ENCODE measurements at places on chromosomes 11 and 22. TPM values are rescaled to one million over a fixed set of nuclear protein-coding genes. Genes with fewer than 3 reads are reported as not detected.

DNA sequence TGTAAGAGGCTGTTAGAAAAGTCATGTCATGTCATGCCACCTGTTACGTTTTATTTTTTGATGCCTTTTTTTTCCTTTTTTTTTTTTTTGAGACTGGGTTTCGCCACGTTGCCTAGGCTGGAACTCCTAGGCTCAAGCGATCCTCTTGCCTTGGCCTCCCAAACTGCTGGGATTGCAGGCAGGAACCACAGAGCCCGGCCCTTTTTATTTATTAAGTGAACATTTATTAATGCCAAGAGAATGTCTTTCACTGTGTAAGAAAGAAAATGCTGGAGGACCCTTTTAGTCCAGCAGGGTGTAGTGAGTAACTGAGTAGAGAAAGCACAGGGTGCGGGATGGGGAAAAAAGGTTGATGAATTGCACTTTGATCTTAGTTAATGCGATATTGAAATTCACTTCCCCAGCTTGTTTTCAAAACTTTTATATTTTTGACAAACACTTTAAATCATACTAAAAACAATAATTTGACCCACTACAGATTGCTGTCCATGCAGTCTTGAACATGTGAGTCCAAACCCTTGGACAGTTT lies 2.3 kb upstream of the XBP1 start:
- DNase-seq, result no peak

CHCHD10 gene
- 204 TPM for total RNA-seq

CRACR2B gene
- total RNA-seq, result 0.30 TPM

YAP1 gene
- 0.35 TPM for total RNA-seq

DNA sequence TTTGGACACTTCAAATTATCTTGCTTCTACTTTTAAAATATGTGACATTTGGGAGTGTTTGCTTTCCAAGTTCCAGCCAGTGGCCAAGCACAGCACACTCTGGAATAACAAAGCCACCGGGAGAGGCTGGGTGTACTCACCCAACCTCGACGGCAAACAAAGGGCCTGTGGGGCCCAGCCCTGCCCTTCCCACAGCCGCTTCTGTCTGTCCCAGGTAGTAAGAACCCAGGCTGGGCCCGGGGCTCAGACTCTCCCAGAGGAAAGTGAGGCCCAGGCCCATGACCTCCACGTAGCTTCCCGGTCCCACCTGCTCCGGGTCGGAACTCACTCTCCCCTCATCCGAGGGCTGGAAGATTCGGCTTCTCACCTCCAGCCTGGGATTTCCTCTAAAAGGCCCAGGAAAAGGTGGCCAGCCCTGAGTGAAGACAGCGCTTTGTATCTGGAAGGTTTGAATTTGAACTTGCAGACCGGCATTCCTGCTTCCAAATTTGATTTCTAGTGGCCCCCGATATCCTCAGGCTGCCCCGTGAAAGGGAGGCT lies 93.5 kb downstream of the CELSR1 start:
- no peak for DNase-seq

CALCB gene
- total RNA-seq, result 1.4 TPM

GRCh38 chr22:46361826-46362202 lies 26.3 kb downstream of the TRMU start:
- DNase-seq, result no peak

DNA sequence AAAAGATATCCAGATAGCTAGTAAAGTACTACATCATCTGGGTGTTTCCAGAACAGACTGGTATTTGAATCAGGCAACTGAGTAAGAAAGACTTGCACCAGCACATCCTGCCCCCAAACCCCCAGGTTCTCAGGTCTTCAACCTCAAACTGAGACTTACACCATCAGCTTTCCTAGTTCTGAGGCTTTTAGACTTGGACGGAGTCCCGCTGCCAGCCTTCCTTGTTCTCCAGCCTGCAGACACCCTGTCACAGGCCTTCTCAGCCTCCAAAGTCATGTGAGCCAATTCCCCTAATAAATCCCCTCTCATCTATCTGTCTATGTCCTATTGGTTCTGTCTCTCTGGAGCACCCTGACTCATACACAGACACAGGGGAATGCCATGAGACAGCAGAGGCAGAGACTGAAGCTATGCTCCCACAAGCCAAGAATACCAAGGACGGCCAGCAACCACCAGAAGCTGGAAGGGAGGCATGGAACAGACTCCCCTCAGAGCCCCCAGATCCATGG lies 10.9 kb downstream of the SMCO4 start:
- DNase-seq, result no peak

- no peak for DNase-seq
These were observed 4.1 kb upstream of the C11orf24 start for GRCh38 chr11:68275721-68276507.

PITPNB gene
- 149 TPM for total RNA-seq

GRCh38 chr22:42314709-42315391 lies 44.4 kb upstream of the TCF20 start:
- no peak for DNase-seq

DNA sequence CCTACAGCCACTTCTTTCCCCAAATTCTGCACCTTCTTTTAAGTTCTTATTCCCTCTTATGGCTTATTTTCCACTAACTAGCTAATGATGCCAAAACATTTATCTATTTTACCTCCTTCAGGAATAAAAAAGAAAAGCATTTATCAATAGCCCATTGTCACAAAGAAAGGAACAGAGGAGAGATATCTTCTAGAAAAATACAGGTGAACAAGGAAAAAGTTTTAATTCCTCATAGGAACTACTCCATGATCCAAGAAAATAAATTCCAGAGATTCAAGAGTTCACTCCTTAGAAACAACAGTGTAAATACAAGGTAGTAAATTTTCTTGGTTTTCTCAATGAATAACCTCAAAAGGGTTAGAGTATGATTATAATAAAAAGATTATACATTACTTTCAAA lies 52.6 kb upstream of the TOP3B start:
- DNase-seq, result no peak

DNA sequence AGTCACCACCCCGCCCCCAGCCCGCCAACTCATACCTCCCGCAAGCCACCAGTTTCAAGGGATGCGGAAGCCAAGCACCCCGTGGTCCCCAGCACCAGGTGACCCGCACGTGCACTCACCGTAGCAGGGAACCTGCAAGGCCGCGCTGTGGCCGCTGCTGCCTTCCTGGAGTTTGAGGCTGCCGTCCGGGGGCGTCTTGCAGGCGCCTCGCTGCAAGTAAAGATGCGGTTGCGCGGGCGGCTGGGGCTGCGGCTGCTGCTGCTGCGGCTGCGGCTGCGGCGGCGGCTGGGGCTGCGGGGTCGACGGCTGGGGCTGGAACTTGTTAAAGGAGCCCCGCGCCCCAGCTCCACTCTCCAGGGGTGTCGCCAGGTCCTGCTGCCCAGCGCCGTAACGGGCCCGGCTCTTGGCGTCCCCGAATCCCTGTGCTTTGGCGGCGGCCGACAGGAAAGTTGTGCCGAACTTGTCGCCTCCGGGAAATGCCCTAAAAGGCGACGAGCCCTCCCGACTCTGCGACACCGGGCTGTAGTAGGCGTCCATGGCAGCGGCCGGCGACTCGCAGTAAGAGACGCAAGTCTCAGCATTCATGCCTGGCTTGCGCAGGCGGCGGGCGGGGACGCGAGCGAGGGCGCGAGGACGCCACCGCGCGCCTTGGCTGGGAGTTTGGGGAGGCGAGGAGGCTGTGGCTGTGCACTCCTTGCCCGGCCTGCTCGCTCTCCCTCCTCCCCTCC lies at the start of gene ALX4:
ALX4 (minus strand) TSS at position 662 of the 728 bp plus-strand sequence; CDS start at position 585, 77 bp downstream.
- no peak for DNase-seq

DNA sequence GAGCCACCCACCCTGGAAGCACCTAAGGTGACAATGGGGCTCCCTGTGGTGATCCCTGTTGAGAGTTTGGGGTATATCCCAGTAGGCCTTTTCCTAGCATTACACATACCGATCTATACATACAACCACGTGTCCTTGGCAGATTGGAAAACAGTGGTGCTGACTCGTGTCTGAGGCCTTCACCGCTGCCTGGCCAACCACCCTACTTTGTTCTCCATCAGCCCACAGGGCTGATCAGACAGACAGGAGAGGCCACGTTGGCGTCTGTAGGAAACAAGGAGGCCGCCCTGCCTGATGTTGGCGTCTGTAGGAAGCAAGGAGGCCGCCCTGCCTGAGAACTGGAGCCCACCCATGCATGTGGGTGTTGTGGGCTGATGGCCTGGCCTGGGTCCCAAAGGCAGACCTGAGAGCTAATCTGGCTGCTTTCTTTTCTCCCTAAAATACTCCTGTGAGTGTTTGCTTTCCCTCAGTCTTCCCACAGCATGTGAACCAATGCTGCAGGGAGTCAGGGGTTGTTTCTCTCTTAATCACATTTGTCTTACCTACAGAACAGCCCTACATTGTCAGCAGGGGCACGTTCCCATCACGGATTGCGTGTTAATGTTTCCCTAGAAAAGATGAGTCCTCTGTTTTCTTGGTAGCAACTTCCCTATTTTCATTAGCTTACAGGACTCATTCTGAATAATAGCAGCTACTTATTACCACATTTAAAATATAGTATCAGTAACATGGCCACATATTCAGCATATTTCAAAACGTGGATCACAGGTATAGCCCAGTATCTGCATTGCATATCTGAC lies 57.2 kb downstream of the SBF1 start:
- DNase-seq, result no peak

DNA sequence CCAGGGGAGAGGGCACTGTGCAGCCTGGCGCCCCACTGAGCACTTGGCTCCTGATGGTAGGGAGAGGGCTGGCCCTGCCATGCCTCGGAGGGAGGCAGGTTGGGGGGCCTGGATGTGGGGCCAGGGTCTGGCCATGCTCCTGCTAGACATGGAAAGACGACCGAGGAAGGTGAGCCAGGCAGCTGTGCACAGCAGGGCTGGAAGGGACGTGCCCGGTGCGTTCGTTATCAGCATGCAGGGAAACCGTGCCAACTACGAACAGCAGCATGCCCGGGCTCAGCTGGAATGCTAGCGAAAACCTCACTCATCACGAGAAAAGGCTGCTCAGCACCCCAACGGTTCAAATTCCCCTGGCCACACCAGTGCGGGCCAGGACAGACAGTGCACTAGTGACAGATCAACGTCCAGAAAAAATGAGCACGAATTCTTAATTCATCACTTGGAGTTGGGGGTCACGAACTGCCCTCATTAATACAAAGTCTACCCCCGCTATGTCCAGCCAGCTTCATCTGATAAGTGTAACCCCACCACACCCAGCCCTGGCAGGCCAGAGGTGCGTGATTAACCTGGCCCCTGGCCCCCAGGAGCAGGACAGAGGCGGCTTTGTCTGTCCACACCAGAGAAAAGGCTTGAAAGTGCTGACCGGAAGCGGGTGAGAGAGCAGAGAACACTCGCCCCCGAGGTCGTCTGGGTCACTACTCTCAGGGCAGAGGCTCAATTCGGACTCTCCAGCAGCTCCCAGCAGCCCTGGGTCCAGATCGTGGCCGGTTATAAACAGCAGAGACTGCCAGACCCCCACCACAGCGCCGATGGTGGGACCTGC lies 84.2 kb downstream of the CELSR1 start:
- DNase-seq, result no peak

DNA sequence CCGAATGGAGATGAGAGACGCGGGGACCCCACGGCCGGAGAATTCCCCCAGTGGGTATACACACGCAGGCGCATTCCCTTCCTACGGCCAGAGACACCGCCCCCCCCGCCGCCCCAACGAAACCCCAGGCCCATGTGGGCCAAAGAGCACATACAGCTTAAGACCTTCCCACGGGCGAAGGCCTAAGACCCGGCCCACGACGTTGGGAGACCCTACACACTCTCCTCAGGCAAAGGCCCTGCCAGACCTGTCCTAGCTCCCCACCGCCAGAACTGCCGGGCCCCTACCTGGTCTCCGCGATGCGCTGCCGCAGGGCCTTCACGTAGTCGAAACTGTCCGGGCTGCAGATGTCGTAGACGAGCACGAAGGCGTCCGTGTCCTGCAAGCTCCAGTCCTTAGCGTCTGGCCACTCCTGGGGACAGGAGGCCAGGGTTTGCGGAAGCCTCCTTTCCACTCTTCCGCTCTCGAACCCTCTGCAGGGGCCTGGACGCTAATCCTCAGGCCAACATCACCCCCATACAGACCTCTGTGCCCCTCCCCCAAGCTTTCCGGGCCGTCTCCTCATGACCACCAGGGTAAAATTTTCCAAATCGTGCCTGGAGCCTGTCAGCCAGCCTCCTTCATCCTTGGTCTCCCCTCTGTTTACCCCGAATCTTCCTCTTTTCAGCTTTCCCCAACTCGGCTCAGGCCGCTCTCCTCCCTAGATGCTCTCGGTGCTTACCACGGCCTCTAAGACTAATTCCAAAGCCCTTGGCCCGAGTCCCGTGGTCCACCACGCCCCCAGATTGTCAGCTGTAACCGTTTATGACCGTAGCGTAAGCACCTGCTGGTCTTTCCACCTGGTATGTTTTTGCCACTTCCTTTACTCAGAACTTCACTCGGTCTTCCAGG lies 1.7 kb downstream of the RASL10A start:
- no peak for DNase-seq

- DNase-seq, result no peak
These were observed 4.2 kb downstream of the GP1BB start for GRCh38 chr22:19727310-19728150.

GRCh38 chr11:6472934-6473333 lies 807 bp downstream of the TRIM3 start:
- DNase-seq, result no peak

GRCh38 chr11:117502015-117502778 lies 174.5 kb downstream of the CEP164 start:
- no peak for DNase-seq
